Astrocyte (in vitro differentiated cells and primary cell): ENCODE measurements at places on chromosomes 2 and 18. TPM values are rescaled to one million over a fixed set of nuclear protein-coding genes. Genes with fewer than 3 reads are reported as not detected.

DNA sequence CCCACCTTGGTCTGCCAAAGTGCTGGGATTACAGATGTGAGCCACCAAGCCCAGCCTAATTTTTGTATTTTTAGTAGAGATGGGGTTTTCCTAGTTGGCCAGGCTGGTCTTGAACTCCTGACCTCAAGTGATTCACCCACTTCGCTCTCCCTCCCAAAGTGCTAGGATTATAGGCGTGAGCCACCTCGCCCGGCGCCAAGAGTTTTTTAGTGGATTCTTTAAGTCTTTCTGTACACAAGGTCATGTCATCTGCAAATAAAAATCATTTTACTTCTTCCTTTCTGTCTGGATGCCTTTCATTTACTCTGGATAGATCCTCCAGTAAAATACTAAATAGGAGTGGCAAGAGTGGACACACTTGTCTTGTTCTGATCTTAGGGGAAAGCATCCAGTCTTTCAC, 61.7 kb downstream of the KCMF1 start:
- H3K36me3 ChIP-seq, result peaks cover 21% of the 10 kb centered on the region
- DNase-seq, result peak; percentile 13
- no peaks in the 10 kb centered on the region for H3K4me1 ChIP-seq
- H3K27me3 ChIP-seq, result no peaks in the 10 kb centered on the region
- H3K27ac ChIP-seq, result no peak overlapping the region
- H3K4me3 ChIP-seq, result no peak overlapping the region

DNA sequence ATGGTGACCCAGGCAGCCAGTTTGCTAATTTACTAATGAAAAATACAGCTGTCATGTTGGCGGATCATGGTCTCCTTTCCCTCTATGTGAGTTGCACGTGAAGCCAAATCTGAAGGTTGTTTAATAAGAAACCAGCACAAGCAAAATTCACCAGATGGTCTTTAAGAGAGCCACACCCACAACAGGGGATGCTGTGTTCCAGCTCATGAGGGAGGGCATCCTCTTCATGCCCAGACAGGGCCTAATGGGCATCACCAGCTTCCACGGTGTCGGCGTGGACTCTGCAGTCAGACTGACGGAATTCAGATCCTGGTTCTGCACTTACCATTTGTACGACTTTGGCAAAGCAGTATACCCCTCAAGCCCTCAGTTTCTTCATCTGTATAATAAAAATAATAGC, 39.9 kb downstream of the TMEM247 start:
- H3K36me3 ChIP-seq, result no peaks in the 10 kb centered on the region
- H3K27me3 ChIP-seq, result no peaks in the 10 kb centered on the region
- no peak for DNase-seq
- H3K4me3 ChIP-seq, result no peak overlapping the region
- H3K4me1 ChIP-seq, result no peaks in the 10 kb centered on the region
- H3K27ac ChIP-seq, result no peak overlapping the region

DNA sequence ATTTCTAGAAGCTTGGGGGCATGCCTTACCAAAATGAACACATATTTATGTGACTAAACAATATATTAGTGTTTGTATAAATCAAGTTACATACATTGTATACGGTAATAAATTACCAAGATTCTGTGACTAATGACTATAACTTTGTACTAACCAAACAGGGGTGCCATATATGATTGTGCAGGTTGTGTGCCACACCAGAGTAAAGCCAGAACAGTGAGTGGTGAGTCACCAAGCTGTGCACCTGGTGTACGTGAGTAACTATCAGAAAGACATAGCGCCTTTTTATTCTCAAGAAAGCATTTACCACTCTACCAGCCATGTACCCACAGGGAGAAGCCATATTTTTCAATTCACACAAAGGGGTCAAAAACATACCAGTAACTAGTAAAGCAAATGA, 453.2 kb upstream of the PIK3C3 start:
- H3K27ac ChIP-seq, result no peak overlapping the region
- DNase-seq, result no peak
- no peaks in the 10 kb centered on the region for H3K27me3 ChIP-seq
- H3K36me3 ChIP-seq, result no peaks in the 10 kb centered on the region
- H3K4me1 ChIP-seq, result no peaks in the 10 kb centered on the region

- H3K27me3 ChIP-seq, result no peaks in the 10 kb centered on the region
- no peak for DNase-seq
- H3K27ac ChIP-seq, result no peak overlapping the region
- no peaks in the 10 kb centered on the region for H3K36me3 ChIP-seq
Observed at GRCh38 chr2:29469516-29469915, 354.3 kb downstream of the CLIP4 start.

SPATA3 gene
- not detected in 2 replicates for total RNA-seq

GLS gene
- total RNA-seq, result 189 and 194 TPM in 2 replicates
